ENCODE measurements at places on chromosomes 7 and 10.

- no peak for DNase-seq
Measured at GRCh38 chr7:30859940-30860496, 51.6 kb upstream of the AQP1 start.

DNA sequence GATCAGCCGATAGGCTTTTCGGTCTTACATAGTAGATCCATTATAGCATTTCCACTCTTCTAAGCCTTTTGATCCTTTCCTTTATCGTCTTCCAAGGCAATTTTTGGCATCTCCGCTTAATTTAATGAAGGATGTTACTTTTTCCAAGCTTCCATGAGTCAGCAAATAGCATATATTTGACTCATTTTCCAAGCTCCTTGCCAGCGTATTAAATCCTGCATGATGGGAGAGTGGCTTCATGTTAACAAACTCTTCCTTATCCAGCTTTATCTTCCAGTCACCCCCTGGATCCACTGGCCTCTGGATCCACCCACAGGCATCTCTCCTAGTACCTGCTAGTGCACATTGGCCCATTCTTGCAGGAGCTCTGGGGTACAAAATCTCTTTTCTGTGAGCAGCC lies 13.0 kb downstream of the OR9A2 start:
- no peak for DNase-seq

GRCh38 chr10:91036807-91037411 lies 116.0 kb upstream of the ANKRD1 start:
- no peak for DNase-seq

GRCh38 chr10:62806251-62806650 lies 1.7 kb downstream of the ADO start:
- DNase-seq: no peak

GRCh38 chr7:110007320-110008063 lies 1083.4 kb upstream of the LRRN3 start:
- DNase-seq: no peak

DNA sequence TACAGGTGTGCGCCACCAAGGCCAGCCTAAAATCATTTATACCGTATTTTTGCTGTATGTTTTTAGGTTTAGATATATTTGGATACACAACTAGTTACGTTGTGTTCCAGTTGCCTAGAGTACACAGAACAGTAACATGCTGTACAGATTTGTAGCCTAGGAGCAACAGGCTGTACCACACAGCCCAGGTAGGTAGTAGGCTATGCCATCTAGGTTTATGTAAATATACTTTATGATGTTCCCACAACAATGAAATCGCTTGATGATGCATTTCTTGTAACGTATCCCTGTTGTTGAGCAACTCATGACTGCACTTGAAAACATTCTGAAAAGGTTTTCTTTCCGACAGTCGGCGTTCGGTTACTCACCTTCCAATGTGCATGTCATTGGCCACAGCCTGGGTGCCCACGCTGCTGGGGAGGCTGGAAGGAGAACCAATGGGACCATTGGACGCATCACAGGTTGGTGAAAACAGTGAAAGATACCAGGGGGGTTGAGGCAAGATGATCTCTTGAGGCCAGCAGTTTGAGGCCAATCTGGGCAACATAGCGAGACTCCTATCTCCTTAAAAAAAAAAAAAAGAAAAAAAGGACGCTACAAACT lies 7.7 kb downstream of the PNLIP start:
- DNase-seq: no peak

DNA sequence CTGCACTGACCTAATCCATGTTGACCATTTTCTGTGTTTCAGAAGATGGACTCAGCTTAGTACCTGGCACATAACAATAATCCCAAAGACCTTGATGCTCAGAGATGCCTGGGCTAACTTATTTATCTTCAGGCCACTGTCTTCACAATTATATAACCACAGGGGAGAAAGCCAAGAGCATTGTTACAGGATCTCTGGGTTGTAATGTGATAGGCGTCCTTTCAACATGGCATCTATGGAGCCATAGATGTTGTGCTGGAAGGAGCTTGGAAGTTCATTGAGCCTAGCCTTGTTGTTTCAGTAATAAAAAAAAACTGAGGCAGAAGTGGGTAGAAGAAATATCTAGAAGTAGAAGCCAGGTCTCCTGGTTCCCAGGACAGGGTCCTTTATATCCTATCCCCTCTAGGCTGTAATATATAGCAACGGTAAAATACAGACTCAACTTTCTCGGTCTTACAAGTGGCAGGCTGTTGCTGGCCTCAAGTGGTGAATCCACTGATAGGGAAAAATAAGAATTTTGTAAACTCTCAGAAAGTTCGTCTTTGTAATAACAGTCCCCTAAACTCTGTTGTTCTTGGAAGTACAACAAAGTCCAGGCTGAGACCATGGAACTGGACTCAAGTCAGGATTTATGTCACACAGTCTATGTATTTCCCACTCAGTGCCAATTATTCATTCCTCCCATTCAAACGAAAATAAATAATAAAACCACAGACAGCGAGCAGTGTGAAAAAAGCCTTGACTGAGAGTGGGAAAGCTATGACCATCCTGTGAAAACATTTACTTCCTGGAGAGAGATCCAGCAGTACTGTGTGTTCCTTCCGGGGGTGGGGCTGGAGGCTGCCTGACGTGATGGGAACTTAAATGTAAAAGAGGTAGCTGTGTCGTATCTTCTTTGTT lies 277.6 kb downstream of the REEP3 start:
- no peak for DNase-seq

GRCh38 chr7:24762771-24763170 lies 5.5 kb upstream of the GSDME start:
- DNase-seq: no peak

DNA sequence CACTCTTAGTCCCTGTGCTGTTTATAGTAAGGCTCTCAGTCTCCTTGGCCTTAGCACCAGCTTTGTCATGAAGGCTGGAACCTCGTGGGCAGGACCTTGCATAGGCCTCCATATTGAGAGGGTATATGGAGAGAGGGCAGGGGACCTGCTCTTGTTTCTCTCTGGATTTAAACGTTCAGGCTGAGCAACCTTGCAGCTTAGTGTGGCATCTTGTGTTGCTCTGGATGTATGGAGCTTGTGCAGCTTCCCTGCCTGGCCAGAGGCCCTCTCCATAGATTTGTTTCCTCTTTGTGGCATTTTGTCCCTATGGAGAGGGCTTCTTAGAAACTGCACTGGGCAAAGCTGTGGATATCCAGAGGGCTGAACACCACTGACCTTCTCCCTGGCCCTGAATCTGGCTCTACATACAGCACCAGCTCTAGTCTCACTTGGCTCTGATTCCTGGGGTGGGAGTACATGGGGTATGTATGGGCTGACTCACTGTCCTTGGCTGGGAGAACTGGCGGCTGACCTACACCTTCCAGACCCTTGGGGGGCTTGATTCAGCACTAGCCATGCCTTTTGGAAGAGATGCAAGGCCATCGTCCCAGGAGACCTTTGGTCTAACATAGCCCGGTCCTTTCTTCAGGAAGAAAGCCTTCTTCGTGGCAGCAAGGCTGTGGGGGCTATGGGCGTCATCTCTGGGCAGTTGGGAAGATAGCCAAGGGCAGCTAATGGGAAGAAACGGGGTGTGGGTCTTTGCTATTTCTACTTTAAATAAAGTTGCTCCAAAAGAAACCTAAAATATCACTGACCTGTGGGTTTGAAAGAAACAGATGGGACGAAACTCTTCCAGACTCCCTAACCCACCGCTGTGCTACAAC lies 30.5 kb downstream of the ITPRIP start:
- DNase-seq: no peak

- DNase-seq: no peak
Measured at GRCh38 chr7:78585980-78586379, 787.4 kb downstream of the PHTF2 start.

GRCh38 chr7:92695308-92696261 lies 105.4 kb upstream of the FAM133B start:
- DNase-seq: no peak

DNA sequence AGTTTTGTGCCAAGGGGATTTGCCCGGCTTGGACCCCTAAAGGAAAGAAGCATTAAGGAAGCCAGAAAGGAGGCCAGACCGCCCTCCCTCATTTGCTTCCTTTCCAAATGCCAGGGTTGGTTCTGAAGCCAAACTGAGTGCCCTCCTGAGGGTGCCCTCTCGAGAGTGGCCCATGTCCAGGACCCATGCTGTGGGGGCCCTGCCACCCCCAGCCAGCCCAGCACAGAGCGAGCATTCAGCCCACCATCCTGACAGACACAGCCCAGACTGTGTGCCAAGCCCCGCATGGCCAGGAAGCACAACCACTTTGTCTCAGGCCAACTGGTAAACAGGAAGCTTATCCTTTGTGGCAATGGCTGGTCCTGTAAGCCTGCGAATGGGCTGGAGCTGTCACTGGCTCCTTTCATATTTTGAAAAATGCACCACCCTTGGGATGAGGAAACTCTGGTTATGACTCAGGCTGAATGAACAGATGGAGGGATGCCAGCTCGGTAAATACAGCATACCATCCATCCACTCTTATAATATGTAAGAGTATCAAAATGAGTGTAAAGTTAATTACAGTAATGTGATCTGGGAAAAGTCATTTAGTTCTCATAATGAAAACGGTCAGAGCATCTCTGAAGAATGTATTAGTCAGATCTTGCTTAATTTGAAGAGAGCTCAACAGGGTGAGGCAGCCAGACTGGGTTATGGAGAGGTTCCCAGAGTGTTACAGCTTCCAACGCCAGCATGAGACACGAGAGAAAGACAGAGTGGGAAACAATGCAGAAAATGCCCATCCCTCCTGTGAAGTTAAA lies 65.0 kb downstream of the STK17A start:
- DNase-seq: no peak

DNA sequence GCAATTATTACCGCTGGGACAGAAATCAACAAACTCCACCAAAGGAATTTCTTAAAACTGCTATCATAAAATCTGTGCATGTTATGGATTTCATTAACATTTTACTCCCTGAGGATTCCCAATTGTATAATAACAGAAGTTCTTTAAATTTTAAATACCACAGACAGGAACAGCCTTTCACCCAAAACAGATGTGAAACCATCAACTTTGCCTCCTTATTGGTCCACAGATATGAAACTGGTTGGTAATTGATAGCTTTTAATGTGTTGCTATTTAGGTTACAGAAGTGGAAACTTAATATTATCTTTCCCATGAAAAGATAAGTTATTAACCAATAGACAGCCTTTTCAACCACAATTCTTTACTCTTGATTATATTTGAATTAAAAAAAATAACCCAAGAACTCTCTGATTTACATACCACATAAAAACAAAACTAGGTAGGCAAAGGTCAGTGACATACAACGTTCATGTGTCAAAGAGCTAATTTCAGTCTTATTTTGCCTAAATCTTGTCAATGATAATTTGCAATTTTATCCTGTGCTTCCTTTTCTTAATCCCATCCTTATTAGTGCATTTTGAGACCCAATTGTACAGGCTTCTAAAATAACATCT lies 90.0 kb downstream of the NRP1 start:
- DNase-seq: no peak

DNA sequence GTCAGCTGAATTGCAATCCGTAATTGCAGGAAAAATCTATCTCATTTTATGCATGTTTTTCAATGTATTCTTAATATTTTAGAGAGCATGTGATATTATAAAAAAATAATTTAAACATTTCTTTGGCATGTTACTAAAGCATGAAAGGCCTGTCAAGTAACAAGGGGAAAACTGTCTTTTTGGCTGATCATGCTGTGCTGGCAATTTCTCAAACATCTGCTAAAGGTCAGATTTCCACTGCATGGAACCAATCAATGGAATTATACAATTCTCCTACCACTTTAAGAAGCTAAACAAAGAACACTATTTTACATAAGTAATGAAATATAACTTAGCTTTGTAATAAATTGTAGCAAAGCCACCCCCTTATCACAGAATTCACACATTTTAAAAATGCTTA lies 49.4 kb downstream of the JMJD1C start:
- no peak for DNase-seq

GRCh38 chr7:65962033-65962432 lies 20.0 kb downstream of the GUSB start:
- DNase-seq: no peak

Measured in stimulated activated CD4-positive, alpha-beta T cell treated with anti-CD3 and anti-CD28 coated beads, TNF-alpha, amount 100 ng/mL, for 24 hours (primary cell).